NCI-H1092 (cell line): ENCODE measurements at places on chromosomes 16 and 17.

GRCh38 chr17:68961214-68961882 lies 6.2 kb upstream of the ABCA8 start:
- DNase-seq: no peak

- DNase-seq: no peak
Measured at GRCh38 chr16:82535262-82535661, 91.5 kb upstream of the CDH13 start.

GRCh38 chr16:58177353-58177710 lies 20.6 kb downstream of the CSNK2A2 start:
- DNase-seq: no peak

GRCh38 chr17:7403977-7404736 lies at the start of gene TMEM256:
TMEM256 (minus strand) TSS chr17:7404097; CDS start chr17:7404084, 13 bp downstream.
- DNase-seq: peak; percentile 95

DNA sequence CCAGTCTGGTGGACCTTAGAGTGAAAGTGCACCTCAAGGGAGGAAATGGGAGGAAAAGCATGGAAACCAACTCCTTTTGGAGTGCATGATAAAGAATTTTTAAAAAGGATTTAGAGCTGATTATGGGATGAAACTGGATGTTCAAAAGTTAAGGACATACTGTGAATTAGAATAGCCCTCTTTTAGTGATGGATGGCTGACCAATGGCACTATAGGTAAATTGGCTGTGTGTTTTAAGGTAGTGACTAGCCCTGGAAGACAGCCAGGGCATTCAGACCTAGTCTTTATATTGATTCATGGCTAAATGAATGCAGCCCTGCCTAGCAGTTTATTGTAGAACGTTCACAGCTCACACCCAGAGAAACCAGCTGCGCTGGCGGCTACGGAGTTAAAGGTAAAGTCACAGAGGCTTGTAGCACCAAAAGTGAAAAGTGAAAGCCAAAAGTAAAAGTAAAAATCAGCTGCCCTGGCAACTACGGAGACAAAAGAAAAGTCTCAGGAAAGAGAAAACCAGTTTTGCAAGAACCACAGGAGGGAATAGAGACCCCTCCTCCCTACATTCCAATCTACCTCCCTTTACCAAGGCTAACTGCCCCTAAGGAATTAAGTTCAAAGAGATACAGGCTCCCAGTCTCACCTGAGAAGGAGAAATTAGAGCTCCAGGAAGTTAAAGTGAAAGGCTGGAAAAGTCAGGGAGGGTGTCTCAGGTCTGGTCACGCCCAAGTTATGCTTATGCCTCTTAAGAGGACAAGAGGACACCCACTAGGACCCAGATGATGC lies 21.8 kb downstream of the ACSM1 start:
- peak; percentile 75 for DNase-seq

GRCh38 chr16:35210681-35211433 lies 1751.4 kb downstream of the TP53TG3F start:
- no peak for DNase-seq

DNA sequence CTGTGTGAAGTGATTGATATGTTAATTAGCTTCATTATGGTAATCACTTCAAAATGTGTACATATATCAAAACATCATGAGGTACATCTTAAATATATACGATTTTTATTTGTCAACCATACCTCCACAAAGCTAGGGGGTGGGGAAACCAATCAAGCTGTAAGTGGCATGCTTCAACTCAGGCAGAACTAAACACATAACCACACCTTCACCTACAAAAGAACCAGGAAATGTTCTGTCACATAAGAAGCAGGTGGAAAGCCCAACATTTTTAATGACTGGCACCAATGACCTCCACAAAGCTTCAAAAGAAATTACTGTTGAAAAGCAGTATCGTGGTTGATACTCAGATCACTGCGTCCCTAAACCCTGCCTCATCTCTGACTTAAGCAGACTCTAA lies 867.7 kb upstream of the EEF2KMT start:
- no peak for DNase-seq

- no peak for DNase-seq
Measured at GRCh38 chr17:83054518-83055125, 24.8 kb upstream of the METRNL start.

DNA sequence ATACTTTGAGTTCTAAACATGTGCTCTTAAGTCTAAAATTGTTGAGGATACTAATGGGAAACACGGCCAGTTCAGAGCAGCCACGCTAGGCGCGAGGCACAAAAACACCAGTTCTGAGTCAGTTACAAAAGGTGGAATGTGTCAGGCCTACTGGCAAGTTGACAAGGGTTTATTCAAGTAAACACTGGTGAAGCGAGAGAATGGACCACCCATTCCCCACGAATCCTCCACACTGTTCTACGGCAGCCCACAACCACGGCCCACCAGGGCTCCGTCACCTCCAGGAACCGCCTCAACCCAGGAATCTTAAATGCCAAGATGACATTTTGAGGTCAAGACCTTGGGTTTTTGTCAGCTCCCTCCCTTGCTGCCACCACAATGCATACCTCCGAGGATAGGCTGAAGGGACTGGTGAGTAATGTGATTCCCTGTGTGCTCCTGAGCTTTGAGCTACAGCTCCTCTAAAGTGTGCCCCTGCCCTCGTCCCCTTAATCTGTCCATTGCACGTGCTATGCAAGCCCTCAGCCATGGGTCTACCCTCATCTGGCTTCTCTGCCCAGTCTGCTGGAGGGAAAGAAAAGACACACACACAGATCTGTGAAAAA lies 28.5 kb upstream of the TRAP1 start:
- DNase-seq: no peak

GRCh38 chr17:238964-239259 lies 57.5 kb upstream of the DOC2B start:
- DNase-seq: no peak

DNA sequence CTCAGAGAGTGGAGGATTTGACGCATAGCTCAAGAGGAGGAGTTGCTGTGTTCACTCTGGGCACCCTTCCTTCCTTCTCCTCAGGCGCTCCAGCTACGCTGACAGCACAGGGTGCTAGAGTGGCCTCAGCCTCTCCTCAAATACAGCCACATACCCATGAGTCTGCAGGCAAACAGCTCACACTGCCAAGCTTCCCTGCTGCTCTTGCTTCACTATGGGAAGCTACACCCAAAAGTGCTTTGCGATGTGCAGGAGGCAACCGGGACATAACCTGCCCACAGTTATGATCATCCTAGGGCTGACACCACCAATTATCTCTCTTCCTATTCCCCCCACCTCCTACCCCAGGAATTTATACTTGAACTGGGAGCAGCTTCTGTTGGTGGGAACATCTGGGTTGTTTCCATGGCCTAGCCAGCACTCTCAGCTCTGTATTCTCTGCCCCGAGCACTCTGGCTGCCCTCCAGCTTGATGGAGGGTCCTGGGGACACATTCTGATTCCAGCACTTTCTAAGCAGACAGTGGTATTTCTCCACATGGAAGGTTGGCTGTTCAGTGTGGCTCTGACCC lies 40.3 kb upstream of the SREBF1 start:
- no peak for DNase-seq

DNA sequence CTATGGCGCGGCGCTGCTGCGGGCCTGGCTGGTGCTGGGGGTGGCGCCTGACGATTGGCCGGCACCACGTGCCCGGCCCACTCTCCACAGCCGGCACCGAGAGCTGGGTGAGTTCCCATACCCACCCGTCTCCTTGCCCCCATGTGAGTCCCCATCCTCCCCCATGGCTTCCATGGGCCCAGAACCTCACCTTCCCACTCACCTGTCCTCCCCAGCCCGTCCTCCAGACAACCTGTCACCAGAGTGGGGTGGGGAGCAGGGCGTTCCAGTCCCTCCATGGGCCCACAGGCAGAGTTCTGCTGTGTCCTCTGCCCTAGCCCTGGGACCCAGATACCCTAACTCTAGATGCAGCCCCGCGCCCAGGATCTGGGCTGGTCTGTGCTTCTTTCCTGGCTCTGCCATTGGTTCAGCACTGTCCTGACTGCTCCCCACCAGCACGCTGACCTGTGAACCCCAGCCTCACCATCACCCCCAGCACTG lies 5.5 kb downstream of the ARMC5 start:
- DNase-seq: no peak
